ENCODE measurements at places on chromosomes 5 and 9.

DNA sequence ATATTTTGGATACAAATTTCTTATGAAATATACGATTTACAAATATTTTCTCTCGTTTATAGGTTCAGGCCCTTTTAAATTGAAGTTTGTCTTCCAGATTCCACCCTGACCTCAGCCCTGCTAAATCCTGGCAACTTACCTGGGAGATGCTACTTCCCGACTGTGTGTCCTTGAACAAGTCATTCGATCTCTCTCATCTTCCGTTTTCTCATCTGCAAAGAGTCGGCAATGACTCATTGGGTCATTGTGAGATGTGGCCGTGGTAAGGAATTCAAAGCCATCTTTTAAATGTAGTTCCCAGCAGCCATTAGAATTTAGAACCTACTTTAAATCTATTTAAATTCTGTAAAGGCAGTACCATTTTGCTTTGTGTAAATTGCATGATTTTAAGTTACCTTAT, 72.5 kb downstream of the LHX2 start:
- DNase-seq: no peak

DNA sequence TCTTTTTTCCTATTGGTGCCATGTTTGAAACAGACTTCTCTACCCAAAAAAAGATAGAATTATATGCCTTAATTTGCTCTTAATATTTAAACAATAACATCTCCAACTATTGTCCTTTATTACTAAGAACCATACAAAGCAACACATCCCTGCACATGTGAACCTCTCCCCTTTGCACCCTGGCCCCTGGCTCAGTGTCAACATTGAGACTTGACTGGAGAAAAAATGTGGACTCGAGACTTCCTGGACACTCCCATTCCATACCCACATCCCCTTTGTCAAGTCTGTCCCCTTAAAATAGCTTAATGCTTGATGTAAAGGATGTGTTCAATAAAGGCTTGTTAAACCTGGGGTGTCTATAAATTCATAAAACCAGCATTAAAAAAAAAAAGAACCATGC, 53.2 kb downstream of the TTC39B start:
- DNase-seq: no peak

DNA sequence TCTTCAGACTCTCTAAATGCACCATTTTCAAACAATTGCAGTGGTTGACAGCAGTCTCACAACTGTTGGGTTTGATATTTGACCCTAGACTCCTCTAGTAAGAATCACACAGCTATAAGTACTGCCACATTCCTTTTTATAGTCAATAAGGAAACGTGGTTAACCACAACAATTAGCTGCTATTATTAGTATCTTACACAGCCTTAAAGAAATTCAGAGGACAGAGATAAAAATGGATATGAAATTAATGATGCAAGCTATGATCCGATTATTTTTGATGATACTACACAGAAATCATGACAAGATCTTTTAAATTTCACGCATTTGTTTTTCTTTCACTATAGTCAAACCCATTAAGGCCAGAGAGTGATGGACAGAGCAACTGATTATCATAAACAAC, 288.6 kb upstream of the C9orf72 start:
- DNase-seq: no peak

GRCh38 chr5:31237174-31237573, 43.7 kb downstream of the CDH6 start:
- no peak for DNase-seq

- no peak for DNase-seq
Observed at GRCh38 chr9:110571801-110572483, 7.6 kb downstream of the SVEP1 start.

- no peak for DNase-seq
Observed at GRCh38 chr9:21317956-21318923, 13.1 kb upstream of the IFNA5 start.

DNA sequence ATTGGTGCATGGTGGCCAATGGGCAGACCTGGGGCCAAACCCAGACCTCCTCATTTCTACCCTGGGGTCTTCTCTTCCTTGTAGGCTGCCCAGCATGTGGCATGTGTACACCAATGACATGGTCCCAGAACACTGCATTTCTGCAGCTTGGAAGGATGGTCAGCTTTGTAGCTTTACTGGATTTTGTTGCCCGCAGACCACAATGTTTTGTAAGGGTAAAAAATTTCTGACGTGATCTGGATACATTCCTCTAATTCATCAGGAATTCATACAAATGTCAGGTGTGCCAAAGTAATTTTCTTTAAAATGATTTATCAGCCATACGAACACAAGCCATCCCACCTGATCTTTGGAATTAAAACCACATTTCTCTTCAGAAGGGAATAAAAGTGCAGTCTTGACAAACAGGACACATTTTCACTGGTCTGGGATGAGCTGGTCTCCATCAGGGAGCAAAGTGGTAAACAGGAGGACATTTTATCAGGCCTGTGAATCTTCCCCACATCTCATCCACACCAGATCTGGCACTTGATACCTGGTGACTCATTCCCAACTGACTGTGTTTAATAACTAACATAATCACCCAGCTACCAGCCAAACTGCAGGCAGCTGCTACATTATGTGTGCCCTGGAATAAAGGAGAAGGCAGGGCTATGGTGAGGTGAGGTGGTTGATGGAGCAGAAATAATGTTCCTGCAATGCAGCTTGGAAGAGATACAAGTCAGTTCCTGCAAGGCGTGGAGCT, 103.9 kb downstream of the SPOCK1 start:
- no peak for DNase-seq

DNA sequence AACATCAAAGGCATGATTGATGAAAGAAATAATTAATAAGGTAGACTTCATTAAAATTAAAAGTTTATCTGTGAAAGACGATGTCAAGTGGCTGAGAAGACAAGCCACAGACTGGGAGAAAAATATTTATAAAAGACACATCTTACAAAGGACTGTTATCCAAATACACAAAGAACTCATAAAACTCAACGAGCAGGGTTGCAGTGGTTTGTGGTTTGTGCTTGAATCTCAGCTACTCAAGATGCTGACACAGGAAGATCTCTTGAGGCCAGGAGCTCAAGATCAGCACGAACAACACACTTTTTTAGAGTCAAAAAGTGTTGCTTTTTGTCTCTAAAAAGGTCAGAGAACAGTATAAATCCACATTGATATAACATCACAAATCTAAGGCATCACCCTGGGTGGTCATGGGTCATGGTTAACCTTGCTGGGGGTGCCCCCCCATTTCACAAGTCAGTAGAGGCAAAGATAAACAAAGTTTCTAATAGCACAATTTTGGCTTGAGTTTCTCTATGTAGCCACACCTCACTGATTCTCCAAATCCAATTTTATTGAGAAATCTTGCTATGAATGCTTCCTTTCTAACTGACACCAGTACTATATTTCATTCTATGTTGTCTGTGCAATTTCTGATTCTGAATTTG, 342.9 kb upstream of the RPS23 start:
- no peak for DNase-seq

DNA sequence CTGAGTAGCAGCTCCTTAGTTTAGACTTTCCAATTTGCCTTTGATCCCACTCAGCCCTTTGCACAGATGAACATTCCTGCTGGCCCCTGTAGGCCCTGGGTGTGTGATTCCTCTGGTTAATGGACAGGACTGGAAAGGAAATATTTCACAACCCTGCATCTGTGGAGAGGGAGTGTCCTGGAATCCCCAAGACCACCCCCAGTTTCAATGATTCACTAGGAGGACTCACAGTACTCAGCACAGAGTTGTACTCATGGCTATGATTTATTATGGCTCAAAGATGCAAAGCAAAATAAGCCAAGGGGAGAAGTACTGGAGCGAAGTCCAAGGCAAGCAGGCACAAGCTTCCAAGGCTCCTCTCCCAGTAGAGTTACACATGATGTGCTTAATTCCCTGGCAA, 42.4 kb upstream of the TJP2 start:
- no peak for DNase-seq

GRCh38 chr5:131482617-131483016, 152.4 kb downstream of the RAPGEF6 start:
- no peak for DNase-seq

DNA sequence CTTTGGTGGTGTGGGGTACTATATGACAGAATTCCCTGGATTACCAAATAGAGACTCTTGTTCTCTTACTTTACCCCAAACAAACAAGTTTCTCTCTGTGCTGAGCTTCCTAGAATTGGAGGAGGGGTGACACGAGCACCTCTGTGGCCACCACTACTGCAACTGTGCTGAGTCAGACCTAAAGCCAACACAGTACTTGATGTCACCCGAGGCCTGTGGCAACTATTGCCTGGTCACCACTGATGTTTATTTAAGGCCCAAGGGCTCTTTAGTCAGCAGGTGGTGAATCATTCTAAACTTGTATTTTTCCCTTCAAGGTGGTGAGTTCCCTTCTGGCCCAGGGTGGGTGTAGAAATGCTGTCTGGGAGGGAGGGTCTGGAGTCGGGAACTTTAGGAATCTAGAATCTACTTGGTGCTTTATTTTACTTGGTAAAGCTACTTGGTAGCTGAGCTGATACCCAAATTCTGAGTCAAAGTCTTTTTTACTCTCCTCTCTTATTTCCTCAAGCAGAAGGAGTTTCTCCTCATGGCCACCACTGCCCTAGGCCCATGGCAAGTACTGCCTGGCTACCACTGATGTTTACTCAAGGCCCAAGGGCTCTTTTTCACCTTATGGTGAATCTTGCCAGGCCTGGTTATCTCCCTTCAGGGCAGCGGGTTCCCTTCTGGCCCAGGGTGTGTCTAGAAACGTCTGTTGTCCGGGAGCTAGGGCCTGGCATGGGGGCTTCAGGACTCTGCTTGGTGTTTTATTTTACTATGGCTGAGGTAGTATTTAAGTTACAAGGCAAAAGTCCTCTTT, 9.8 kb downstream of the LURAP1L start:
- DNase-seq: no peak

- DNase-seq: no peak
Observed at GRCh38 chr5:150946351-150946905, 41.6 kb upstream of the ZNF300 start.

DNA sequence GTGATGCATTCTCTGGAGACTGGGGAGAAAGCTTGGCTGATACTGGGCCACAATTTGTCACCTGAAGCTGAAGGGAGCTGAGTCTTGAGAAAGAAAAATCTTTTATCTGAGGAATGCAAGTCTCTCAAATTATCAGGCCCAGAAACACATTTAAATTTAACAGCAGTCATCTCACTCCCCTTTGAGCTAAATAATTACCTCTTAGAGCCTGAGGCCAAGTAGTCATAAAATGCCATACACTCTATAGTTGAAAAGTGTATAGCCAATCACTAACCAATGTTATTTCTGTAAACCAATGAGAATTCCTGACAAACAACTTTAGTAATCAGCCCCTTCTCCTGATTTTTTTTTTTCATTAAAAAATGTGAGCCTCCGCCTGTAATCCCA, 32.7 kb upstream of the DAPK1 start:
- no peak for DNase-seq

- DNase-seq: no peak
Observed at GRCh38 chr9:33167972-33168461, 881 bp upstream of the B4GALT1 start.

GRCh38 chr5:124921694-124922093, 175.3 kb upstream of the ZNF608 start:
- no peak for DNase-seq

Data from NCI-H187 treated with DMSO at 0.1 percent for 48 hours (cell line).